Activated B cell treated with CpG ODN at 0.5 μM for 24 hours (primary cell): ENCODE measurements at places on chromosomes 2 and 18. TPM values are rescaled to one million over a fixed set of nuclear protein-coding genes. Genes with fewer than 3 reads are reported as not detected.

TNFAIP6 gene
- 0.29 TPM in 1 of 2 replicates, not detected in the other for total RNA-seq

NTSR2 gene
- not detected in 2 replicates for total RNA-seq

DNA sequence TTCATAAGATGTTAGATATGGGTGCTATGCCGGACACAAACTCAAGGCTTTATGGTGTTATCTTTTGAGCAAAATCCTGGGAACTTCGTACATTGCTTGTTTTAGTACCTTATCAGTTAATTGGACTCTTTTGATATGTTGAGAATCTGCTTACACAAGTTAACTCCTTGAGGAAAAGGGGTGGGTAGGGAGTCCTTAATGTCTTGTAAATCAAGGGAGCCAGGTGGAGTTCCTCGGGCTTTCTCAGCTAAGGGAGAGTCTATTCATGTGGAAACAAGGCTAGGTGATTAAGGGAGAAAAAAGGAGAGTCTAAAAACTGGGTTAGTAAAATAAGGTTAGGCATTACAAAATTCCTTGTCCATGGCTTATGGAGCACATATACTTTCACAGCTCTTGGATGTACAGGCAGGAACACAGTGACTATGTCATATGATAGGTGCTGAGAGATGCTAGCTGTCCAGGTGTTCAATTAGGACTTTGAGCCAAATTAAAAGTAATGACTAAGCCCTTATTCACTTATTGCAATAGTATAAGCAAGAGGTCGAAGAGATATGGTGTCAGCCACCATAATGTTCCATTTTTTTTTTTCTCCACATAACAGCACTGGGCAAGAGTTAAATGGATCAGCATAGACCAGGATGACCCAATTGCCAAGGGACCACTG lies 59.5 kb upstream of the DYNAP start:
- H3K4me1 ChIP-seq: peaks cover 4% of the 10 kb centered on the region
- no peaks in the 10 kb centered on the region for H3K36me3 ChIP-seq
- no peak overlapping the region for H3K4me3 ChIP-seq
- no peaks in the 10 kb centered on the region for H3K27me3 ChIP-seq

DNA sequence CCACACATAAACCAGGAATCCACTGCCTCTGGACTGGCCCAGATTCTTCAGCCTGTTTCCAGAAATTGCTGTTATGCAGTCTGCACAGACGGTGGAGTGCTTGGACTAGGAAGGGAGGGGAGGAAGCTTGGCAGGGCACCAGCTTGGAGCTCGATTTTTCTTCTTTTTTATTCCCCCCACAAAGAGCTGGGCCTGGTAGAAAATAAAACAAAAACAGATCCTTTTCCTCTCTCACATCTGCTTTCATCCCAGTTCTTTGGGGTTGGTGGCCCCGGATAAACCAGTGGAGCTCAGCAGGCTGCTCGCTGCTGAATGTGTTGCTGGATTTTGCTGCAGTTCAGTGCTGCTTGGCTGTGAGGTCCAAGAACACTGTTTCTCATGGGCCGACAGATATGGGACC lies 16.0 kb downstream of the LRRTM1 start:
- H3K4me3 ChIP-seq: no peak overlapping the region
- no peak for DNase-seq
- no peaks in the 10 kb centered on the region for H3K4me1 ChIP-seq
- H3K36me3 ChIP-seq: no peaks in the 10 kb centered on the region
- H3K27me3 ChIP-seq: no peaks in the 10 kb centered on the region

- H3K4me1 ChIP-seq: peaks cover 8% of the 10 kb centered on the region
- DNase-seq: peak; percentile 37
- H3K4me3 ChIP-seq: peak overlapping the region; percentile 77
- no peak overlapping the region for H3K27ac ChIP-seq
These were observed 806 bp downstream of the RFX8 start for GRCh38 chr2:101473911-101474701.

DNA sequence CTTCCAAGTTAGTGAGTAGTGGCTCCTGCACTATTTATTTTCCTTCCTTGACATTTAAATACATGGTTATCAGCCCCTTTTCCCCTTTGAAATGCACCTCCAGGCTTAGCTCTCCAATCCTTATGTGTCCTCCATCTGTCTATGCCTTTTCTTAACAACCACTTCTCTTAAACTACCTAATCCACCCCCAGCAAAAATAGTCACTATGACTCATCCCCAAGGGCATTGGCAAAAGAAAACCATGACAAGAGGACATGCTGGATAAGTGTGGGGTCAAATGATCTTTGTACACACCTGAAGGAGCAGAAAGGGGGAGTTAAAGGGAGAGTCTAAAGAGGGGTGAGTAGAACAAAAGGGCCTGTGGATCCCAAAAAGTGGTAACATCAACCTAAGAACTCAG lies 127.2 kb downstream of the ANKRD44 start:
- H3K4me1 ChIP-seq: peaks cover 65% of the 10 kb centered on the region
- no peak for DNase-seq
- H3K27me3 ChIP-seq: no peaks in the 10 kb centered on the region
- no peak overlapping the region for H3K4me3 ChIP-seq
- peaks cover 73% of the 10 kb centered on the region for H3K36me3 ChIP-seq

DNA sequence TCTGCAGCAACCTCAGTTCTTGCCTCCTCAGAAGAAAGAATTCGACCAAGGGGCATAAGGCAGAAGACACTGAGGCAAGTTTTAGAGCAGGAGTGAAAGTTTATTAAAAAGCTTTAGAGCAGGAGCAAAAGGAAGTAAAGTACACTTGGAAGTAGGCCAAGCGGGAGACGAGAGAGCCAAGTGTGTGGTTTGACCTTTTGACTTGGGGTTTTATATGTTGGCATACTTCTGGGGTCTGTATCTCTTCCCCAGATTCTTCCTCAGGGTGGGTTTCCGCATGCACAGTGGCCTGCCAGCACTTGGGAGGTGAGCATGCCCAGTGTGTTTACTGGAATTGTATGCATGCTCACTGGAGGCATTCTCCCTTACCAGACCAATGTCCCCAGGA lies 59.3 kb upstream of the ANKRD44 start:
- DNase-seq: no peak
- H3K4me3 ChIP-seq: no peak overlapping the region
- H3K27me3 ChIP-seq: no peaks in the 10 kb centered on the region

DNA sequence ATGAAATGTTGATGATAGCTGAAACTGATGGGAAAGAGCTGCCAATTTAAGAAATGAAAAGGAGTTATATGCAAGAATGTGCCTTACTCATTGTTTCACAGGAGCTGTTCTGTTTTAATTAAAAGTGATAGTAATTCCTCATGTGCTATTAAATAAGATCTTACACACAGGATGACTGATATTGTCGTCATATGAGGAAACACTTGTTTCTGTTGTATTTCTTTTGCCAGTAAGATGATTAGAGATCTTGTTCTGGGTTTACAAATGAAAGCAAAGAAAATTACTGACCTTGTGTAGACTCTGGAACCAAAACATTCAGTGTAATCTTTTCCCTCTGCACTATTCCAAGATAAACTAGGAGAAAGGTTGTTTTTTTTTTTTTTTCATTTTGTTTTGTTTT lies 123.6 kb downstream of the MAP3K20 start:
- no peaks in the 10 kb centered on the region for H3K4me1 ChIP-seq
- no peak overlapping the region for H3K4me3 ChIP-seq
- H3K36me3 ChIP-seq: peaks cover 4% of the 10 kb centered on the region
- no peak for DNase-seq
- H3K27me3 ChIP-seq: no peaks in the 10 kb centered on the region

GRCh38 chr2:235073868-235074413 lies 122.1 kb downstream of the SH3BP4 start:
- H3K4me1 ChIP-seq: no peaks in the 10 kb centered on the region
- H3K27me3 ChIP-seq: peaks cover 5% of the 10 kb centered on the region
- H3K36me3 ChIP-seq: no peaks in the 10 kb centered on the region
- H3K4me3 ChIP-seq: no peak overlapping the region
- no peak overlapping the region for H3K27ac ChIP-seq

UGT1A10 gene
- total RNA-seq: not detected in 2 replicates

- no peak overlapping the region for H3K27ac ChIP-seq
- no peak overlapping the region for H3K4me3 ChIP-seq
- H3K4me1 ChIP-seq: no peaks in the 10 kb centered on the region
- H3K27me3 ChIP-seq: no peaks in the 10 kb centered on the region
These were observed 27.2 kb upstream of the FBLN7 start for GRCh38 chr2:112110966-112111365.

DNA sequence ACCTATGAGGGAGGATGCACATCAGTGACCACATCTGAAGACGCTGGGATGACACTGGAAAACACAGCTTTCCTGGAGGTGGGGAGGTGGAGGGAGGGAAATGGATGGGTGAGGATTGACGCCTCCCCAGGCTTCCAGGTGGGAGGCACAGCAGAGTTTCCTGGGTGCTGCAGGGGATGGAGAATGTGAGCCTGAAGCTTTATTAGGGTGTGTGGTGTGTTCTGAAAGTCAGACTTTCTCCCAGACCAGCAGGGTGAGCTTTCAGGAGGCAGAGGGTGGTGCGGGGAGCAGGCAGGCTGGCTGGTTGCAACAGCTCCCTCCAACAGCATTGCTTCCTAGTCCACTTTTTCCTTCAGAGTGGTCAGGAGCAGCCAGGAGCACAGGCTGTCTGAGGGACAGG lies 263.1 kb downstream of the CELF4 start:
- H3K4me1 ChIP-seq: no peaks in the 10 kb centered on the region
- no peaks in the 10 kb centered on the region for H3K36me3 ChIP-seq
- DNase-seq: no peak
- H3K4me3 ChIP-seq: no peak overlapping the region
- no peaks in the 10 kb centered on the region for H3K27me3 ChIP-seq

SRD5A2 gene
- total RNA-seq: not detected in 2 replicates

- H3K4me3 ChIP-seq: no peak overlapping the region
- H3K4me1 ChIP-seq: no peaks in the 10 kb centered on the region
- no peak overlapping the region for H3K27ac ChIP-seq
- H3K36me3 ChIP-seq: no peaks in the 10 kb centered on the region
These were observed 21.9 kb downstream of the COPS9 start for GRCh38 chr2:240114233-240114632.

- H3K4me3 ChIP-seq: no peak overlapping the region
- H3K4me1 ChIP-seq: no peaks in the 10 kb centered on the region
- DNase-seq: no peak
- H3K27me3 ChIP-seq: no peaks in the 10 kb centered on the region
- H3K36me3 ChIP-seq: peaks cover 49% of the 10 kb centered on the region
These were observed 77.0 kb upstream of the TACR1 start for GRCh38 chr2:75276093-75277029.

RFTN2 gene
- total RNA-seq: not detected in 2 replicates

DSG2 gene
- total RNA-seq: not detected in 2 replicates

DNA sequence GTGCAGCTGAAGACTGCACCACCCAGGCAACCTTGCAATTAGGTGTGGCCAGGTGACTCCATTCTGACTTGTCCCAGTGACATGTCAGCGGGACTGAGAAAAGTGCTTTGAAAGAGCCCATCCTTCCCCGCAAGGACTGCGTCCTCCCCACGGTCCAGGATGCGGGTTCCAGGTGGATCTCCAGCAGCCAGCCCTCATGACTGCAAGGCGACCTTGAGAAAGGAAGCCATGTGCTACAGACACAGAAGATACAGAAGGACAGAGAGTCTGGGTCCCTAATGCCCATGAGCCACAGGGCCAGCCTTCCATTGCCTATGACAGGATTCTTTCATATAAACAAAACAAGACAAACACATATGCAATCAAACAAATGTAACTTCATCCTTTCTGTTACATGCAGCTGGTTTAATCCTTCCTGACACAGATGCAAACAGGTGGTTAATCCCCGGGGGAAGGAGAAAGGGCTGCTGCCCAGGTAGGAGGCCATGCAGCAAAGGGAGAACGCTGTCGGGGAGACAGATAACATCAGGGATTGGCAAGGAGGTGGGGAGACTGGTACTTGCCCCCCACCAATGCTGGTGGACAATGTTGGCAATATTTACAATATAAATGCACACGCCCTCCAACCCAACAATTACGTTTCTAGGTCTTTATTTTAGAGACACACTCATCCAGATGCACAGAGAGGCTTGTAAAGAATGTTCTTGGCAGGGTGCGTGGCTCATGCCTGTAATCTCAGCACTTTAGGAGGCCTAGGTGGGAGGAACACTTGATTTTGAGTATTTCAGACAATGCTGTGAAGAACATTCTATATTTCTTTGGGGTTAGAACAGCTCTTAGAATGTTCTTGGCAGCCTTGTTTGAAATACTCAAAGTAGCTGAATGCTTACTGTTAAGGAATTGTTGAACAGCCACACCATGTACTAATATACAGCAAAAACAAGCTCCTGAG lies 64.8 kb downstream of the NCAPH start:
- no peaks in the 10 kb centered on the region for H3K4me1 ChIP-seq
- no peaks in the 10 kb centered on the region for H3K36me3 ChIP-seq
- H3K27me3 ChIP-seq: peaks cover 2% of the 10 kb centered on the region
- DNase-seq: no peak

GKN1 gene
- not detected in 2 replicates for total RNA-seq

DNA sequence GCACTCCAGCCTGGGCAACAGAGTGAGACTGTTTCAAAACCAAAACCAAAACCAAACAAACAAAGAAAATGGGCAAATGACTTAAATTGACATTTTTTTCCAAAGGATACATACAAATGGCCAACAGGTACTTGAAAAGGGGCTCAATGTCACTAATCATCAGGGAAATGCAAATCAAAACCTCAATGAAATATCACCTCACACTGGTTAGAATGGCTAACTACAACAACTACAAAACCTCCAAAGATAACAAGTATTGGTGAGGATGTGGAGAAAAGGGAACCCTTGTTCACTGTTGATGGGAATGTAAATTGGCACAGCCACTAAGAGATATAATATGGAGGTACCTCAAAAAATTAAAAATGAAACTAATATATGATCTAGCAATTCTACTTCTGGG lies 213.2 kb upstream of the HS6ST1 start:
- DNase-seq: no peak
- peaks cover 3% of the 10 kb centered on the region for H3K4me1 ChIP-seq
- H3K36me3 ChIP-seq: no peaks in the 10 kb centered on the region
- H3K4me3 ChIP-seq: no peak overlapping the region
- peaks cover 9% of the 10 kb centered on the region for H3K27me3 ChIP-seq

TRABD2A gene
- total RNA-seq: 3.4 and 4.5 TPM in 2 replicates

- H3K4me3 ChIP-seq: no peak overlapping the region
- no peak overlapping the region for H3K27ac ChIP-seq
- peaks cover 9% of the 10 kb centered on the region for H3K27me3 ChIP-seq
- H3K36me3 ChIP-seq: no peaks in the 10 kb centered on the region
- no peak for DNase-seq
- H3K4me1 ChIP-seq: no peaks in the 10 kb centered on the region
These were observed 15.3 kb upstream of the PPP4R1 start for GRCh38 chr18:9629709-9630108.

- H3K36me3 ChIP-seq: peaks cover 38% of the 10 kb centered on the region
- H3K4me3 ChIP-seq: no peak overlapping the region
- H3K4me1 ChIP-seq: peaks cover 66% of the 10 kb centered on the region
- no peak for DNase-seq
- H3K27me3 ChIP-seq: no peaks in the 10 kb centered on the region
These were observed 4.7 kb downstream of the CREB1 start for GRCh38 chr2:207534417-207534816.
